Posterior vena cava (tissue), 2 donors: ENCODE measurements at places on chromosomes 7 and 10. TPM values are rescaled to one million over a fixed set of nuclear protein-coding genes. Genes with fewer than 3 reads are reported as not detected.

Gene CFAP43
- total RNA-seq = 0.28 TPM

Gene PLAC9
- 62.4 TPM for total RNA-seq

- peak; percentile 95 for DNase-seq
These were observed 1.3 kb upstream of the FZD8 start for GRCh38 chr10:35643151-35644049.

- peak; percentile 49 for DNase-seq
These were observed 22.4 kb downstream of the ZFAND2A start for GRCh38 chr7:1137517-1138167.

Gene TBL2
- total RNA-seq = 21.7 TPM

DNA sequence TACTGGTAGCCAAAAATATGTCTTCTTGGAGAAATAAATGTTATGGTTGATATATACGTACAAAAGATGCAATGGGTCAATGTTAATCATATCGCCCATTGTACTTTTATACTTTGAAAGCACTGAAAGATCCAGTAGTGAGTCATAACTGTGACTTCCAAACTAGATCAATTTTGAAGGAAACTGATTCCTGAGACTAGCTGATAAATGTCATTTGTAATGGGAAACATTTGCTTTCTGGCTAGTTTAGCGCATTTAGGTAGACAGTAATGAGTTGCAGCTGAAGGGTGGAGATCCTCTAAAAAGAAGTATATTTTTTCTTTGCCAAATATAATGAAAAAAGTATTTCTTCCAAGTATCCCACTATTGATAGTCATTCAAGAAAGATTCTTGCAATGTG is 53.5 kb upstream of the ARHGAP21 start:
- DNase-seq = no peak

GRCh38 chr7:26507108-26507987 is 215.7 kb downstream of the SNX10 start:
- DNase-seq = no peak

DNA sequence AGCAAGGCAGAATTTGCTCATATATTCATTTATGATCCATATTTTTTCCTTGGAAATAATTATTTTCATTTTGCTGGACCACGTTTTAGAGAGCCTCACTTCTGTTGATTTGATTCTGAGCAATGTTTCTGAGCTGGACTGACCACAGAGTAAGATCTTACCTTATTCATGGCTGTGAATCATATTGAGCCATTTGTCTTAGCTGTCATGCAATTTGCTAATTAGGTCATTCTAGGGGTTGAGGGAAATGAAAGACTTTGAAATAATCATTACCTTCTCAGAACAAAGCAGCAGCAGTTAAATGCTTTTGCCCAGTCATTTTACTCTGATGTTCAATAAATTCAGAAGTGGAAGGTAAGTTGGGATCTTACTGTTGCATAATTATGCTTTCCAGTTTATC is 251.4 kb downstream of the SDK1 start:
- no peak for DNase-seq

Gene STRIP2
- 0.28 TPM for total RNA-seq

- DNase-seq = no peak
These were observed 291.5 kb upstream of the NFE2L3 start for GRCh38 chr7:25860275-25861163.

DNA sequence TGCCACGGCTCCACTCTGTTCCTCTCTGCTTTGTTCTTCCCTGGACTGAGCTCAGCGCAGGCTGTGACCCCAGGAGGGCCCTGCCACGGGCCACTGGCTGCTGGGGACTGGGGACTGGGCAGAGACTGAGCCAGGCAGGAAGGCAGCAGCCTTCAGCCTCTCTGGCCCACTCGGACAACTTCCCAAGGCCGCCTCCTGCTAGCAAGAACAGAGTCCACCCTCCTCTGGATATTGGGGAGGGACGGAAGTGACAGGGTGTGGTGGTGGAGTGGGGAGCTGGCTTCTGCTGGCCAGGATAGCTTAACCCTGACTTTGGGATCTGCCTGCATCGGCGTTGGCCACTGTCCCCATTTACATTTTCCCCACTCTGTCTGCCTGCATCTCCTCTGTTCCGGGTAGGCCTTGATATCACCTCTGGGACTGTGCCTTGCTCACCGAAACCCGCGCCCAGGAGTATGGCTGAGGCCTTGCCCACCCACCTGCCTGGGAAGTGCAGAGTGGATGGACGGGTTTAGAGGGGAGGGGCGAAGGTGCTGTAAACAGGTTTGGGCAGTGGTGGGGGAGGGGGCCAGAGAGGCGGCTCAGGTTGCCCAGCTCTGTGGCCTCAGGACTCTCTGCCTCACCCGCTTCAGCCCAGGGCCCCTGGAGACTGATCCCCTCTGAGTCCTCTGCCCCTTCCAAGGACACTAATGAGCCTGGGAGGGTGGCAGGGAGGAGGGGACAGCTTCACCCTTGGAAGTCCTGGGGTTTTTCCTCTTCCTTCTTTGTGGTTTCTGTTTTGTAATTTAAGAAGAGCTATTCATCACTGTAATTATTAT is 1.2 kb downstream of the CLDN4 start:
- DNase-seq = no peak

DNA sequence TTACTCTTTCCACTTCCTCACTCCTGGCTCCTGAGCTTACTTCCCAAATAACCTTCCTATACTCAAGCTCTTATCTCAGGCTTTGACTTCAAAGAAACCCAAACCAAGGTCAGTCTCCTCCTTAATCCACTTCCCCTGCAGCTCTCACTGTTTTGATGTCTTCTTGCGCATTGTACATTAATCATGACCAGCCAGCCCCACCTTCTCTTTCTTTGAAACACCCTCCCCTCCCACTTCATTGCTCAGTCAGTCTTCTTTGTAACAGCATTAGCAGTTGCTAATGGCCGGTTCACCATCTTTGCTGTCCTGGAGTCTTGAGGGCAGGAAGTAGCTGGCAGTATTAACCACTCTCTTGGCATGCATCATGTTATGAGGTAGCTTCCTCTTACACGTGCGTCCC is 57.9 kb upstream of the CHCHD3 start:
- DNase-seq = no peak

- peak; percentile 74 for DNase-seq
These were observed 48.5 kb downstream of the AMZ1 start for GRCh38 chr7:2736411-2736914.

Gene LLCFC1
- not detected for total RNA-seq

DNA sequence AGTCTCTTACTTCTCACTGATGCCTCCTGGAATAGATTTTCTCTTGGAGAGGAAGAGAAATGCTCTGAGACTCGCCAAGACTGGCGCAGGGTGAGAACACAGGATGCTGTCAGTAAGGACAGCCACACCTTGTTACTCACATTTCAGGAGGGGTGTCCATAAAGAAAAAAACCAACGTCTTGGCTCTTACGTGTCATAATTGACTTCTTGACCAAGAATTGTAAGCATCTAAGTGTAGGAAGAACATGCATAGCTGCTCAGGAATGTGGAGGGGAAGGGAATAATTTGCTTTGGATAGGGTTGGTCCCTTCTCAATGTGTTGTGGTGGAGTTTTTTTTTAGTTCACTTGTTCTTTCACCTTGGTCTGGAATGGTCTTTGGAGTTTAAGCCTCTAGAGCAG is 43.8 kb upstream of the ZNF438 start:
- no peak for DNase-seq

GRCh38 chr7:6290319-6290741 is 17.9 kb upstream of the CYTH3 start:
- peak; percentile 32 for DNase-seq

GRCh38 chr7:137546671-137547070 is 203.1 kb upstream of the PTN start:
- DNase-seq = no peak

GRCh38 chr10:5443429-5443828 is 31.1 kb downstream of the NET1 start:
- DNase-seq = no peak

Gene ARMC3
- total RNA-seq = not detected

DNA sequence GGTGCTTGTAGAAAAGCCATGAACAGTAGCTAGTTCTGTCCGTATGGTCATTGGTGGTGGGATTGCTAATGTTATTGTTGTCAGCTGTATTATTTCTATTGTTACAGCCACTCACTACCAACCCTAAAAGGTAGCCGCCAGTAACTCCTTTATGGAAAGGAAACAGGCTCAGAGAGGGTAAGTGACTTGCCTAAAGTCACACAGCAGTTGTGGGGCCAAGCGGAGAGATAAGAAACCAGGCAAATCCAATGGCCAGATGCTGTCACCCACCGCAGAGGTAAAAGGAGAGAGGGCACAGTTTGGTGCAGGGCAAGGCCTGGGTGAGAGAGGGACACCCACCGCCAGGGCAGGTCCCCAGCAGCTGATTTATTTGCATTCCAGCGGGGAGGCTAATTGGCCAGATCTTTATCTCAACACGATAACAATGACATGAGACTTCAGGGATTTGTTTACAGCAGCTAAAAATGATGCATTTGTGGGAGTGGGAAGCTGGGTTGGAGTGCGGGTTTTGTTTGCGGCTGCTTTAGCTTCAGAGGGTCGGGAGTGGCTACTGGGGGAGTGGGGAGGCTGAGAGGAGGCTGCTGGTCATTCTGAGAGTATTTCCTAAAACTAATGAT is 8.6 kb upstream of the NKX2-3 start:
- no peak for DNase-seq

Gene CRYGN
- 1.1 TPM for total RNA-seq

DNA sequence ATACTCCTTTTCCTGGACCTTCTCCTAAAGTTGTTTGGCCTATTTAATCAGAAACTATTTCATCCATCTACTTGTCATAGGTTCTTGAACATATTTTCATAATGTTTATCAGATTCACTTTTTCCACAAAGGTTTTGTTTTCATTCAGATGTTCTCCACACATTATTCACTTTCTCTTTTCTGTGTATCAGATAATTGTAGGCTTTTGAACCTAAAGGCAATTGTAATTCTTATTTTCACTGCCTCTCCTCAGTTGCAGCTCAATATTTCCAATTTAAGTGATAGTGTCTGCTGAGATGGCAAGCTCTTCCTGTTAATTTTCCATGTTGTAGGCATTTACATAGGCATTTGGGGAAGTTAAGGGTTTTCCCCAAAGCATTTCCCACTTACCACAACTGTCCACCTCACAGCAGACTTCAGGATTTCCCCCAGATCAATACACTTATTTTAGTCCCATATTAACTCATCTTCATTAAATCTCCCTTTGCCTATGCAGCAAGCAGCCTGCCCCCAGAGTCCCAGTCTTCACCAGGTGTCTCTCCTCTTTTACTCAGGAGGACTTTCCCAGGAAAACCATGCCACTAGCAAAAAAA is 12.3 kb upstream of the IKZF1 start:
- no peak for DNase-seq

DNA sequence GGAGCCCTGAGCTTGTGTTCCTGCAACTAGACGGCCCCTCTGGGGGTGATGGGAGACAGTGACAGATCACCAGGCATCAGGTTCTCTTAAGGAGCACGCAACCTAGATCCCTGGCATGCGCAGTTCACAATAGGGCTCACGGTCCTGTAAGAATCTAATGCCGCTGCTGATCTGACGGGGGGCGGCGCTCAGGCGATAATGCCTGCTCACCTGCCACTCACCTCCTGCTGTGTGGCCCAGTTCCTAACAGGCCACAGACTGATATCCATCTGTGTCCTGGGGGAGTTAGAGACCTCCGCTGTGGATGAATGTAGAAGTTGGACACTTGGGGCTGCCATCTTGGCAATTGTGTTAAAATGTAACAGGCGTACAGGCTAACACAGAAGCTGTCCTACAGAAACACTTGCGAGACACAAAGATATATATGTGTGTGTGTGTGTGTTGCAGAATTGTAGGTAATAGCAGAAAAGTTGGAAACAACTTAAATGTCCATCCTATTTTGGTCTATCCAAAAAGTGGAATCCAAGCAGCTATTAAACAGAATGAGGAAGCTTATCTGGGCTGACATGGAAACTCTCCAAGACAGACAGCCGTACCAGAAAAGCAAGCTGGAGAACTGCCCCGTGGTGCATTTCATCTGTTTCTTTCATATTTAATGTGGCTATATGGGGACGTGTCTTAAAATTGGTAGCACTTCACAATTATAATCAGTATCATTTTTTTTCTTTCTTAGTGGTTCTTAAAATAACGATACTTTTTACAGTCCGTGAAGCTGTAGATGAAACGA is 82.8 kb downstream of the MKI67 start:
- peak; percentile 44 for DNase-seq

- DNase-seq = no peak
These were observed 30.2 kb downstream of the ACADSB start for GRCh38 chr10:123038782-123039631.

Gene SPDYE6
- not detected for total RNA-seq

- DNase-seq = no peak
These were observed 6.6 kb downstream of the TRIM8 start for GRCh38 chr10:102650655-102651454.

Gene STOX1
- total RNA-seq = 0.32 TPM

Gene SLC29A4
- total RNA-seq = 1.4 TPM

Gene SPDYE11
- not detected for total RNA-seq

- DNase-seq = no peak
These were observed 109.2 kb downstream of the PRTFDC1 start for GRCh38 chr10:24843256-24843655.

DNA sequence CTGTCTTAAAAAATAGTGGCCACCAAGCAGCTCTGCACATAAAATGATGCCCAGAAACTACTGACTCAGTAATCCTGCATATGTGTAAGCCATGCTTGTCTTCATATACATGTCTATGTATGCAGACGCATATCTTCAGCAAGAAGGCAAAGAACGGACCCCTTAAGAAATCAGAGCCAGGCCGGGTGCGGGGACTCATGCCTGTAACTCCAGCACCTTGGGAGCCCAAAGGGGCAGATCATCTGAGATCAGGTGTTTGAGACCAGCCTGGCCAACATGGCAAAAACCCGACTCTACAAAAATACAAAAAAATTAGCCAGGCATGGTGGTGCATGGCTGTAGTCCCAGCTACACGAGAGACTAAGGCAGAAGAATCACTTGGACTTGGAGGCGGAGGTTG is 295.0 kb downstream of the TCERG1L start:
- no peak for DNase-seq

Gene DLX6
- 1.5 TPM for total RNA-seq

DNA sequence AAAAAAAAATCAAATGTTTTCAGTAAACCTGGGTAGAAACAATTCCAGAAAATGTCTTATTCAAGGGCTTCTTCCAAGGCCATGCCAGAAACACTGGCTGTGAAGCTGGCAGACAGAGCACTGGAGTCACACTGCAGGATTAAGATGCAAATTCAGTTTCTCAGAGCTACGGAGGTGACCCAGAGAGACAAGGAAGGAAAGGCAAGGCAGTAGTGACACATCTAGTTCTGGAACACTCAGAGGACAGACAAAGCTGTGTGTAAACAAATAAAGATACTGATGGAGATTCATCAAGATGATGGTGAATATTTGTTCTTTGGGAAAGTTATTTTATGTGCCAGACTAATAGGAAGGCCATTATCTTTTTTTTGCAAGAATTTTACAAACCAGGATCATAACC is 608.3 kb upstream of the C7orf33 start:
- no peak for DNase-seq

Gene BET1
- total RNA-seq = 17.0 TPM

Gene COL13A1
- 0.48 TPM for total RNA-seq
